ENCODE measurements at places on chromosomes 4 and X. TPM values are rescaled to one million over a fixed set of nuclear protein-coding genes. Genes with fewer than 3 reads are reported as not detected.

DNA sequence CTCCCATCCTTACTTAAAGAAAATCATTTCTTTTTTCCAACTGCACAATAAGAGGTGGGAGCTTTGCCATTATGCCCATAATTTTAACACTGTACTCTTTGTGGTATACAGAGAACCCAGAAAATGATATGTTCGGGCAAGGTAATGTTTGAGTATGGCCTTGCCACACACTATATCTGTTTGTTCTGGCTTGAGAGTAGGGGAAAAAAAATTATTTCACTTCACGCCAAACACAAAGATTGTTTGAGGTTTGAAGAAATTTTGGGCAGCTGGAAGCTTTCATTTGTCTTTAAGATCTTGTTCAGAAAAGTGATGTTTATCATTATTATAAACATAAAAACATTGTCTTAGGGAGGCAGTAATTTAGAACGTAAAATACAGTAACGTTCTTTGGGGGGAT, 115.4 kb upstream of the NAP1L5 start:
- no peak overlapping the region for H3K4me3 ChIP-seq
- no peak overlapping the region for H3K27ac ChIP-seq
- no peaks in the 10 kb centered on the region for H3K27me3 ChIP-seq
- no peaks in the 10 kb centered on the region for H3K4me1 ChIP-seq
- DNase-seq: no peak

DNA sequence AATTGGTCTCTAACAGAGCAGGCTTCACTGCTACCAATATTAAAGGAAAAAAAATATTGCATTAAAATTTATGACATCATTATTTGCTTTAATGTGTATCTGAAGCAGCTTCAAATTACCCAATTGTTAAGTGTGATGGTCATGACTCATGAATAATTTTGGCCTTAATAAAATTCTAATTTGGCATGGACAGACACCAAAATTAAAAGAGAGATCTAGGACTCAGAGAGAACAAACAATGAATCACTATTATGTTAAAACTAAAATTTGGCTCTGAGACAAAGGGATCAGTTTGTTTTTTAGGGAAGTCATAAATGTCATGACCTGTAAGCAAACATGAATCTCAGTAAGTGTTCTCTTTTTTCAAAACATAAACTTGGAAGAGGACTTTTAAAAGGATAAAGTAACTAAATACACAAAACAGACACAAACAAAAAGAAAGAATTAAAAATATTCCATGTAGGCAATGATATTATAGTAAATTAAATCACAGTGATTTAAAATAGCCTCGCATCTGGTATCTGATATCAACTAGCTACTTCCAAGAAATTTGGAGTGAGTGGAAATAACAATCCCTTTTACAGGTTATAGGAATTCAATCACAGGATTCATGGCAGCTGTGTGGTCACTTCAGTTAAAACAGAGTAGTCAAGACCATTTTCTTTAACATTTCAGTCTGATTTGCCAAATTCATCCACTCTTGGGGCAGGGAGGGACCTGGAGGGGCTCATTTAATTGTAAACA, 11.6 kb downstream of the VEGFC start:
- no peak overlapping the region for H3K27ac ChIP-seq
- H3K27me3 ChIP-seq: no peaks in the 10 kb centered on the region
- no peaks in the 10 kb centered on the region for H3K36me3 ChIP-seq
- H3K4me1 ChIP-seq: no peaks in the 10 kb centered on the region
- no peak for DNase-seq
- H3K4me3 ChIP-seq: no peak overlapping the region

DNA sequence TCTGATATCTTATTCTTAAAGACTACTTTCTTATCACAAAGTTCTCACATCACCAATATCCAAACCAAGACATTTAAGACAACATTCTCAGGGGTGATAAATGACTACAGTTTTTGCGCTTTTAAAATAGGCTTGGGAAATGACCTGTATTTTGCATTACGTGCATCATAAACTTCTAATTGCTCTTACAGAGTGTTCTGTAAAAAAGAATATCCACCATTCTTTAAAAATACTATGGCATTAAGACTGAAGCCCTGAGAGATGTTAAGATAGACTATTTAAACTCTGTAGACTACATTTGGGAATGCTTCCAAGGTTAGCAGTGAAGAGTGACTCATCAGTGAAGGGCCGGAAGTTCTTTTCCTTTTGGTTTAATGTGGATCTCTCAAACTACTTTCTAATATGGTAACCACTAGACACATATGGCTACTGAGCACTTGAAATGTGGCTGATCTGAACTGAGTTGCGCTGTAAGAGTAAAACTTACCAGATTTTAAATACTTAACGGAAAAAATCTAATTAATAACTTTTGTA, 518.8 kb upstream of the FTHL17 start:
- no peak overlapping the region for H3K27ac ChIP-seq
- no peak overlapping the region for H3K4me3 ChIP-seq
- peaks cover 2% of the 10 kb centered on the region for H3K27me3 ChIP-seq
- no peak for DNase-seq

The MAGIX gene
- polyA plus RNA-seq: 6.0 TPM

The SH2D1A gene
- polyA plus RNA-seq: 0.30 TPM

GRCh38 chrX:17788439-17788838, 51.1 kb downstream of the SCML1 start:
- DNase-seq: no peak
- no peak overlapping the region for H3K27ac ChIP-seq
- H3K4me3 ChIP-seq: no peak overlapping the region
- H3K27me3 ChIP-seq: peaks cover 2% of the 10 kb centered on the region
- H3K4me1 ChIP-seq: peaks cover 3% of the 10 kb centered on the region

The SLC6A8 gene
- 77.0 TPM for polyA plus RNA-seq

The TRIM75 gene
- polyA plus RNA-seq: not detected

GRCh38 chr4:80471756-80472155, 136.2 kb downstream of the CFAP299 start:
- H3K36me3 ChIP-seq: no peaks in the 10 kb centered on the region
- no peak for DNase-seq
- H3K27ac ChIP-seq: no peak overlapping the region
- no peaks in the 10 kb centered on the region for H3K27me3 ChIP-seq
- peak overlapping the region; percentile 17 for H3K4me3 ChIP-seq
- H3K4me1 ChIP-seq: no peaks in the 10 kb centered on the region

GRCh38 chrX:153773218-153773611, 7.6 kb upstream of the SRPK3 start:
- DNase-seq: no peak
- peaks cover 94% of the 10 kb centered on the region for H3K36me3 ChIP-seq
- H3K4me3 ChIP-seq: no peak overlapping the region
- peaks cover 28% of the 10 kb centered on the region for H3K4me1 ChIP-seq

DNA sequence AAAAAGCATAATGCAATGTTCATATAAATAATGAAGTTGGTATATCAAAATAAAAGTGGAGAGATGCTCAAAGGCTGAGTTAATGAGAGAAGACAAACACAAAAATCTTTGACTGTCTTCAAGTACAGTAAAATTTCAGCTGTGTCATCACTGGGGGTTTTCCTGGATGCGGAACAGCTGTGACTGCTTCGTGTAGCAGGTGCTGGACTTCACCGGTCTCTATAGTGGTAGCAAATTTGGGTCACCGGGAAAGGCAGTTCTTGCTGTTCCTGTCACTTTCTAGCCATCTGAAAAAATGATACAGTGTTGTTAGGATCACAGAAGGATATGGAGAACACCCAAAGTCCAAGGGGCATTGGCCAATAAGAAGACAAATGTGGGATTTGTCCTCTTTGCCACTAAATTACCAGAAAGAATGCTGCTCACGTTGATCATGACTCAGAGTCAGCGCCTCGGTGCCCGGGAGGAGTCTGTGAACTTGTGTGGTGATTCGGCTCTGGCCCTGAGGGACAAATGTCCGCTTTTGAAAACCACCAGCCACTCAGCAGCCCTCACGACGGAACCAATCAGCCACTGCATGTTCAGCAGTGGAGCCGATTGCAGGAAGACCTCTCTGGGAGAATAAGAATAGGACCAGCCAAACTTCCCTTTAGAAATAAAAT, 230.1 kb upstream of the FAT1 start:
- H3K4me1 ChIP-seq: no peaks in the 10 kb centered on the region
- no peak for DNase-seq
- H3K27me3 ChIP-seq: no peaks in the 10 kb centered on the region
- no peak overlapping the region for H3K4me3 ChIP-seq
- H3K36me3 ChIP-seq: no peaks in the 10 kb centered on the region

GRCh38 chr4:41148292-41148691, 66.0 kb downstream of the APBB2 start:
- H3K27ac ChIP-seq: no peak overlapping the region
- H3K27me3 ChIP-seq: no peaks in the 10 kb centered on the region
- H3K36me3 ChIP-seq: no peaks in the 10 kb centered on the region
- no peak overlapping the region for H3K4me3 ChIP-seq
- peaks cover 25% of the 10 kb centered on the region for H3K4me1 ChIP-seq
- no peak for DNase-seq

The DCX gene
- 93.8 TPM for polyA plus RNA-seq

The TASL gene
- 1.3 TPM for polyA plus RNA-seq

- H3K4me1 ChIP-seq: peaks cover 30% of the 10 kb centered on the region
- peak; percentile 72 for DNase-seq
- H3K4me3 ChIP-seq: peak overlapping the region; percentile 92
- H3K36me3 ChIP-seq: no peaks in the 10 kb centered on the region
Measured at GRCh38 chr4:140150886-140151698, 2.9 kb downstream of the MAML3 start.

GRCh38 chrX:44451056-44451455, 91.6 kb downstream of the FUNDC1 start:
- H3K4me1 ChIP-seq: no peaks in the 10 kb centered on the region
- no peaks in the 10 kb centered on the region for H3K27me3 ChIP-seq
- no peaks in the 10 kb centered on the region for H3K36me3 ChIP-seq
- no peak overlapping the region for H3K27ac ChIP-seq
- no peak overlapping the region for H3K4me3 ChIP-seq

DNA sequence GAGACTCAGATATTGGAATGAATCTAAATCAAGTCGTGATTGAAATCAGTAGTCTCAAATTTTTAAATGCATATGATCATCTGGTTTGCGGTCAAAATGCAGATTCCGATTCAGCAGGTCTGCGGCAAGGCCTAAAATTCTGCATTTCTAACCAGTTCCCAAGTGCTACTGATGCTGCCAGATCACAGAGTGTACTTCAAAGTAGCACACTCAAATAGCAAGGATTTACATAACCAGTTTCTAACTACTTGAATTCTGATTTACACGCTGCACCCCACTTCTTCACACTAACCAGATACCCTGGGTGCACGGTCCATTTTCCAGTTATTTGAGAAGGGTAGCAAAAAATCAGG, 752 bp downstream of the MBTPS2 start:
- peaks cover 4% of the 10 kb centered on the region for H3K36me3 ChIP-seq
- H3K27me3 ChIP-seq: peaks cover 5% of the 10 kb centered on the region
- H3K4me3 ChIP-seq: peak overlapping the region; percentile 65
- H3K27ac ChIP-seq: no peak overlapping the region
- DNase-seq: no peak

The AFF2 gene
- 14.5 TPM for polyA plus RNA-seq

GRCh38 chr4:90537491-90537890, 410.3 kb downstream of the CCSER1 start:
- H3K27ac ChIP-seq: no peak overlapping the region
- no peak overlapping the region for H3K4me3 ChIP-seq
- H3K36me3 ChIP-seq: no peaks in the 10 kb centered on the region
- DNase-seq: no peak
- H3K4me1 ChIP-seq: no peaks in the 10 kb centered on the region

The BEX2 gene
- polyA plus RNA-seq: 198 TPM

- H3K4me1 ChIP-seq: peaks cover 3% of the 10 kb centered on the region
- no peaks in the 10 kb centered on the region for H3K36me3 ChIP-seq
- H3K4me3 ChIP-seq: no peak overlapping the region
- no peak overlapping the region for H3K27ac ChIP-seq
- no peaks in the 10 kb centered on the region for H3K27me3 ChIP-seq
Measured at GRCh38 chr4:13917015-13917414, 289.5 kb upstream of the BOD1L1 start.

DNA sequence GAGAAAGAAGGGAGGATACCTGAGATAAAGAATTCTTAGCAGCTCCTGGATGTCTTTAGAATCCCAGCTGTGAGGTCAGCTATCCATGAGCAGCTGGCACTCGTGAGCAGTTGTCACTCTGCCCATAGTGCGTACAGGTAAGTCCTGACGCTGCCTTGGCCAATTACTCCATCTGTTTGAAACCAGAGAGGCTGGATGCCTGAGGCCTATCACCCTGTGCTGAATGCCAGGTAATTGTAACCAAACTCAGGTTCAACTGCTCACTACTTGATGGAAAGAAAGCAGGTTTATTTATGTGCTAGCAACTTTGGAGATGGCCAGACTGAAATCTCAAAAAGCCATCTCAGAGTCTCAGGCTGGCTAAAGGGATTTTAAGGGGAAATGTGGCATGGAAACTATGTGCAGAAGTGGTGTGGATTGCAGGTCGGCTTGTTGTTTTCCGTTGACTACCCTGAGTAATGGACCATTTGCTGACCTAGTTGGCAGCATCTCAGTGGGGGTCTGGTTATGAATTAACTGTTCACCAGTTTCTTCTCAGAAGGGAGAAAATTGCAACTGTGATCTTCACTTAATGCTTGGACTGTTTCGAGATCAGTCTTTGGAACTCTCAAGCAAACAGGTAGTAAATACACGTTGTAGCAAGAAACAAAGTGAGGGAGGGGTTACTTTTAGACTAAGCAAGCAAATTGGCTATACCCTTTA, 1614.0 kb upstream of the PCDH10 start:
- H3K27me3 ChIP-seq: no peaks in the 10 kb centered on the region
- no peaks in the 10 kb centered on the region for H3K36me3 ChIP-seq
- no peak overlapping the region for H3K27ac ChIP-seq
- H3K4me1 ChIP-seq: no peaks in the 10 kb centered on the region
- DNase-seq: no peak
- no peak overlapping the region for H3K4me3 ChIP-seq

- DNase-seq: no peak
- no peak overlapping the region for H3K4me3 ChIP-seq
- no peaks in the 10 kb centered on the region for H3K36me3 ChIP-seq
- no peaks in the 10 kb centered on the region for H3K4me1 ChIP-seq
- no peaks in the 10 kb centered on the region for H3K27me3 ChIP-seq
- H3K27ac ChIP-seq: no peak overlapping the region
Measured at GRCh38 chr4:26252349-26253025, 68.3 kb upstream of the RBPJ start.

GRCh38 chr4:151624626-151625565, 135.9 kb downstream of the GATB start:
- no peak overlapping the region for H3K4me3 ChIP-seq
- DNase-seq: no peak
- H3K27me3 ChIP-seq: no peaks in the 10 kb centered on the region
- H3K27ac ChIP-seq: no peak overlapping the region
- H3K36me3 ChIP-seq: no peaks in the 10 kb centered on the region

The ZAR1 gene
- polyA plus RNA-seq: not detected

DNA sequence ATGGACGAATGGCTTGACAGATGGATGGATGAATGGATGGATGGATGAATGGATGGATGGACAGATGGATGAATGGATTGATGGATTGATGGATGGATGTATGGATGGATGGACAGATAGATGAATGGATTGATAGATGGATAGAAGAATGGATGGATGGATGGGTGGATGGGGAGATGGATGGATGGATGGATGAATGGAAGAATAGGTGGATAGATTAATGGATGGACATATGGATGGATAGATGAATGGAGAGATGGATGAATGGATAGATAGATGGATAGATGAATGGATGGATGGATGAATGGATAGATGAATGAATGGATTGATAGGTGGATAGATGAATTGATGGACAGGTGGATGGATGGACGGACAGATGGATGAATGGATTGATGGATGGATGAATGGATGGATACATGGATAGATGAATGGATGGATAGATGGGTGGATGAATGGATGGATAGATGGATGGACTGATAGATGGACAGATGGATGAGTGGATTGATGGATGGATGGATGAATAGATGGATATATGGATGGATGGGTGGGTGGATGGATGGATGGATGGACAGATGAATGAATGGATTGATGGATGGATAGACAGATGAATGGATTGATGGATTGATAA, 33.9 kb downstream of the PSAPL1 start:
- peaks cover 13% of the 10 kb centered on the region for H3K27me3 ChIP-seq
- H3K36me3 ChIP-seq: no peaks in the 10 kb centered on the region
- H3K27ac ChIP-seq: no peak overlapping the region
- H3K4me3 ChIP-seq: no peak overlapping the region
- DNase-seq: no peak
